Stimulated activated CD4-positive, alpha-beta T cell treated with anti-CD3 and anti-CD28 coated beads, Interleukin-2, amount 100 ng/mL, for 4 hours (primary cell): ENCODE measurements at places on chromosomes 13 and 19.
A peak's percentile ranks its signal among the peaks of the same experiment; 100 is the strongest.

DNA sequence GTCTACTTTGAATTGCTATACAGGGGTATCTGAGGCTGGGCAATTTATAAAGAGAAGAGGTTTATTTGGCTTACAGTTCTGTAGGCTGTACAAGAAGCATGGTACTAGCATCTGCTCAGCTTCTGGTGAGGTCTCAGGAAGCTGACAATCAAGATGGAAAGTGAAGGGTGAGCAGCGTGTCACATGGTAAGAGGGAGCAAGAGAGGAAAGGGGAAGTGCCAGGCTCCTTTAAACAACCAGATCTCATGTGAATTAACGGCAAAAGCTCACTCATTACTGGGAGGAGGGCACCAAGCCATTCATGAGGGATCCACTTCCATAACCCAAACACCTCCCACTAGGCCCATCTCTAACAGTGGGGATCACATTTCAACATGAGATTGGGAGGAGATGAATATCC, 222.4 kb downstream of the TDRD3 start:
- DNase-seq = no peak

DNA sequence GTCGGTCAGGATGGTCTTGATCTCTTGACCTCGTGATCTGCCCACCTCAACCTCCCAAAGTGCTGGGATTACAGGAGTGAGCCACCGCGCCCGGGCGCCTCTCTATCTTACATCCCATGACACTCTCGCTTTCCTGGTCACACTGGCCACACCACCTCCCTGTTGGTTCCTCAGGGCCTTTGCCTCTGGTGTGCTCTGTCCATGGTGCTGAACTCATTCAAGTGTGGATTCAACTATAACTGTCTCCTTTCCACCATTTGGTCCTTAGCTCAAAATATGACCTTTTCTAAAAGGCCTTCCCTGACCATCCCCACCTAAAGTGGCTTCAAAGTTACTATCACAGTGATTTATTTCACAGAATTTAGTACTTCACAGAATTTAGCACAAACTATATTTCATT, 3.7 kb upstream of the SMIM17 start:
- no peak for DNase-seq

- DNase-seq = no peak
Measured at GRCh38 chr13:82292334-82292733, 1589.9 kb downstream of the SLITRK1 start.

GRCh38 chr19:28634019-28634328, 579.0 kb downstream of the UQCRFS1 start:
- no peak for DNase-seq

- no peak for DNase-seq
Measured at GRCh38 chr13:90763476-90764150, 583.9 kb upstream of the MIR17HG start.

DNA sequence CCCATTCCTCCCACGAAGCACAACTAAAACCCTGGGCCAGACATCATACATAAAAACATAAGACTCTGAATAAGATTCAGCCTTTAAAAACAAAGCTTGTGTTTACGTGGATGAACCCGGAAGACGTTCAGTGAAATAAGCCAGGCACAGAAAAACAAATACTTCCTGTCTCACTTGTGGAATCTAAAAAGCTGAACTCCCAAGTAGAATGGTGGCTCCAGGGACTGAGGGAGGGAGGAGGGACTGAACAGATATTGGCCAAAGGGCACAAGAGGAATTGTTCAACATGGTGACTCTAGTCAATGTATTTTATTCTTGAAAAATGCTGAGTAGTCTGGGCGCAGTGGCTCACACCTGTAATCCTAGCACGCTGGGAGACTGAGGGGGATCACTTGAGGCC, 35.7 kb upstream of the TPM4 start:
- no peak for DNase-seq

- no peak for DNase-seq
Measured at GRCh38 chr13:38045278-38046048, 175.9 kb upstream of the TRPC4 start.

GRCh38 chr13:28013482-28013881, 25.0 kb upstream of the URAD start:
- DNase-seq = no peak

DNA sequence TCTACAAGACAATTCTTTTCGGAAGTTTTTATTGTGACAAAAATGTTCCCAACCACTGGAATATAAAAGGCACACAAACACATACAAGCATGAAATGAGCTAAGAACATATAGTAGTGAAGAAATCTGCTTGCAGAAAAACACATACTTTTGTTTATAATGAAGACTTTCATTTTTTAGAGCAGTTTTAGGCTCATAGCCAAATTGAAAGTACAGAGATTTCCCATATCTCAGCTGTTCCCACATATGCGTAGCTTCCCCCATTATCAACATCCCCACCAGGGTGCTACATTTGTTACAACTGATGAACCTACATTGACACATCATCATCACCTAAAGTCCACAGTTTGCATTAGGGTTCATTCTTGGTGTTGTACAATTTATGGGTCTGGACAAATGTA, 249.4 kb downstream of the KCTD12 start:
- no peak for DNase-seq

DNA sequence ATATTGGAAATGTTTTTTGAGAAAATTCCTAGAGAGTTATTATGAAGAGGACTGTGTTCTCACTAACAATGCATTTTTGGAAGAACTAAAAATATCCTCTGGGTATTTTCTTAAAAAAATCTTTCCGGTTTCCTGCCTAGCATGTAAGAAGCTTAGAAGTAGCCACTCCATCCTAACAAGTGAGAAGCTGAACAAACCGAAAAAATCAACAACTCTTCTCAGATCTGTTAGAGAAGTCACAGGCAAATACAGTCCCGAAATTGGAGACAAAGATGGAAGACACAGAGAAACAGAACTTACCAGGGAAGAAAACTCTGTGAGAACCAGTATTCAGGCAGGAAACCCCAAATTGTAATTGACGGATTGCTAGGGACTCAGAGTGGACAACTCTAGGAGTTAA, 173.0 kb downstream of the KLF12 start:
- DNase-seq = no peak

- no peak for DNase-seq
Measured at GRCh38 chr19:46218160-46218559, 11.4 kb upstream of the IGFL1 start.

- no peak for DNase-seq
Measured at GRCh38 chr19:38850976-38851621, 1.3 kb upstream of the HNRNPL start.

DNA sequence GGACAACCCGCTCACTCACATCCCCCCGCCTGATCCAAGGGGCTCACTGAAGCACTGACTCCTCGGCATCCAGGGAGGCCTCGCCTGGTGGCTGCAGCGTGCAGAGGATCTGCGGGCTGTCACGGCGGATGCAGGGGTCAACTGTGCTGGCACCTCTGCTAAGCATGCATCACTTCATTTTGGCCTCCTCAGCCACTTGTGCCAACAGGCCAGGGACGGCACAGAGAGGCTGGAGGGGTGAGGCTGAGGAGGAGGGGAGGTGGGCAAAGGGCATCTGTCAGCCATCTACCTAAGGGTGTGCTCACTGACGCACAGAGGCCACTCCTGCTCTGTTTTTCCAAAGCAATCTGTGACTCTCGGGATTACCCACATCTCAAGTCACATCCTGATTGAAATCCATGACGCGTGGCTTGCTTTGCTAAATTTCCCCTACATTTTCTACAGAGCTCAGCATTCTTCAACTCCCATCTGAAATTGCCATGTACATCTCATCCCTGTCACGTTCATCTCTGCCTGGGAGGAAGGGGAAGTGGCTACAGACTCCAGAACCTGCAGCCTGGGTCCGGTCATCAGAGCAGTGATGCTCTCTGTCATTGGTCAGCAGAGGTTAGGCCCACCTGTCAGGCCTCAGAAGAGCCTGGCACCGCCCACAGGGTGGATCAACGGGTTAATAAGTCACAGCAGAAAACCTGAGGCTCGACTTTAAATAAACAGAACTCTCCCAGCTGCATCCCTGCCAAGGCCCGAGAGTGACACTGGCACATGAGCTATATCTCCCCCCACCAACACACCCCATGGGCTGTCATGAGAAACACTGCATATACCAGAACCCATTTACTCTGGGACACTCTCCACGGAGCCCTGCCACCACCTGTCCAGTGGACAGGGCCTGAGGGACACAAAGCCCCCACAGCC, 17.6 kb downstream of the ELL start:
- no peak for DNase-seq

GRCh38 chr13:34657716-34658115, 284.4 kb upstream of the NBEA start:
- DNase-seq = no peak

GRCh38 chr19:2538096-2538757, 62.3 kb downstream of the GADD45B start:
- no peak for DNase-seq

DNA sequence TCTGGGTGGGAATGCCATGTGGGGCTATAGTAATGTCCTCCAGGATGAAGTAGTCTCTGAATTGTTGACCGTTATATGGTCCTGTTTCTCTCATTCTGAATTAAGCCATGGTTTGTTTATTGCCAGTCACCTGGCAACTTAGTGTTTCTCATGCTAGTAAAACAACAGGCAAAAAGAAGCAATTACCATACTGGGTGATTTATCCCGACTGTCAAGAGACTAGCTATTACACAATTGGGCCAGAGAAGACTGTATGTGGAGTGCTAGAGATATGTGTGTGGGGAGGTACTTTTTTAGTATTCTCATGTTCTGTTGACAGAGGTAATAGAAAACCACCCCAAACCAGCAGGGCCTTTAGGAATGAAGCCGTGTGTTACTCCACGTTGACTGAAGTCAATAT, 258.2 kb downstream of the TDRD3 start:
- DNase-seq = no peak

DNA sequence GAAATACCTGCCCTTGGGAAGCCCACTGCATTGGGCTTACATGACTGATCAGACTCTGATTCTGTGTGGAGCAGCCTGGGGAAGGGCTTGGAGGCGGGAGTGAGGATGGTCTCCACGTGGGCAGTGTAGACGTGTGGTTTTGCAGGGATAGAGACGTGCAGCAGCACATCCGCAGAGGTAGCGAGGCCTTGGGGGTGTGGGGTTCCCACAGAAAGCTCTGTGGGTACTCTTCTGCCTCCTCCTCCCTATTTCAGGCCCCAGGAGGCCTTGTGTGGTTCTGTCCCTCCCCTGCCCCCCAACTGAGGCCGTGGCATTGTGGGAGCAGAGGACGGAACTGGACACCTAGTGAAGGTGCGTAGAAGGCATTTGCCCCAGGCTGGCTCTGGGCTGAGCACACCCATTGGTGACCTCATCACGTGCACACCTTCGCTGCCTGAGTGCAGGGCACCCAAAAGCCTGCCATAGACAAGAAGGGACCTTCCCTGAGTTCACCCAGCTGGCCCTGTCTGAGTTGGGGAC, 28.9 kb downstream of the PPP1R37 start:
- no peak for DNase-seq

DNA sequence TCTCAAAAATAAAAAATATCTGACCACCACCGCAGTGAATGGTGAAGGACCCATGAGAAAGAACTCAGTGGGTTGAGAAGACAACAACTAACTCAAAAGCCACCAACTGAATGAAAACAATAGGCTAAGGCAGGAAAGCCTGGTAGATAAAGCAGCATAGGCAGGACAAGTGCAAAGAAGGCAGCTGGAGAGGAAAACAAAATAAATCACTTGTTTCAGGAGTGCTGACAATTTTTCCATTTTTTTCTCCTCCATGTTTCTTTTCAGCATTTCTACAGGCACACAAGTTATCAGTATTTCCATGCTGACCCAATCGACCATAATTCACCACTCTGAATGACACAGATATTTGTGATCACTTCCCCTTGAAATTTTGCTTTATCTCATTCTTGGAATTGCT, 597.8 kb downstream of the LIG4 start:
- no peak for DNase-seq

- DNase-seq = no peak
Measured at GRCh38 chr13:45786293-45786920, 65.1 kb downstream of the SIAH3 start.

DNA sequence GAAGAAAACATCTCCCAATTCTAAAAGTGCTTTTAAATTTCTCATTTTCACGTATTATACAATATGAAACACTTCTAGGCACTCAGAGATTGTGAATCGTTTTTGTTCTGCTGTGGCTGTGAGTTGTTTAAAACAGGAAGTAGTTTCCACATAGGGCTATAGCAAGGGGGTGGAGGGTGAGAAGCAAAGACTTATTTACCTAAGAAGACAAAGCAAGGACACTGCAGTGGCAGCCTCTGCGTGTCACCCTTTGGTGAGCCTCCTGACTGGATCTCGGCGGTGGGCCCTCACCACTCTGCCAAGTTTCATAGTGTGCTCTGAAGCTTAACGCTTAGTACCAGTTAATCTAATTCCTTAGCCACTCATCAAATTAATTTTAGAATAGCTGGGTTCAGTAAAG, 56.8 kb downstream of the TNFSF13B start:
- no peak for DNase-seq

- no peak for DNase-seq
Measured at GRCh38 chr13:38803531-38803930, 116.7 kb downstream of the FREM2 start.

DNA sequence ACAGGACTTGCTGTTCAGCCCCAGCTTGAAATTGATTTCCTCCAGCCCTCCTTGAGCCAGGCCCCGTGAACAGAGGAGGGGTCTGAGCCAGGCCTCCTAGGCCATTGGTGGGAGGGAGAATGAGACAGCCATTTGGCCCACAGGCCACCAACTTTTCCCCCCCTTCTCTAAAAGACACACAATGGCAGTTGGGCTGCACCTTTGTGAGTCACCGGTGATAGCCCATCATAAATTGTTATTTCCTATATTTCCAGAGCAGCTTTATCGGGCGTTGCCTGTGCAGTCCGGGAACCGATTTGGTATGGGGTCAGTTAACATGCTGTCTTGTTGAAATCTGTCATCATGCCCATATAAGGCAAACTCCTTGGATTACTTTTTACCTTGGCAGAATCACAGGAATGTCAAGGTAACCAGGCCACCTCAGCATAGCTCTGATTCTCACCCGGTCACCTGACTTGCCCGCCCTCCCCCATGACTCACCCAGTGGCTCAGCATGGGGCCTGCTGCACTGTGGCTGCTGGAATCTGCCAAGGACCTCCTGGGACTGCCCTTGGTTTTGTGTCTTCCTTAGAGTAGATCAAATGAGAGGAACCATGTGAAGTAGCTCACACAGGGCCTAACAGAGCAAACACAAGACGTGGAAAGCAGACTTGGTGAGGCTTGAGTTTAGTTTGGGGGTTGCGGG, 36.1 kb downstream of the ACTN4 start:
- peak; percentile 20 for DNase-seq

- DNase-seq = peak; percentile 24
Measured at GRCh38 chr19:3135961-3136683, at the start of gene GNA15. TSS of gene GNA15 (plus strand) at chr19:3136033. CDS start at chr19:3136451, 418 bp downstream.

GRCh38 chr19:9627856-9628255, 6.8 kb upstream of the ZNF561 start:
- no peak for DNase-seq

- DNase-seq = peak; percentile 22
Measured at GRCh38 chr19:53102756-53103233, 427 bp downstream of the ZNF160 start.

DNA sequence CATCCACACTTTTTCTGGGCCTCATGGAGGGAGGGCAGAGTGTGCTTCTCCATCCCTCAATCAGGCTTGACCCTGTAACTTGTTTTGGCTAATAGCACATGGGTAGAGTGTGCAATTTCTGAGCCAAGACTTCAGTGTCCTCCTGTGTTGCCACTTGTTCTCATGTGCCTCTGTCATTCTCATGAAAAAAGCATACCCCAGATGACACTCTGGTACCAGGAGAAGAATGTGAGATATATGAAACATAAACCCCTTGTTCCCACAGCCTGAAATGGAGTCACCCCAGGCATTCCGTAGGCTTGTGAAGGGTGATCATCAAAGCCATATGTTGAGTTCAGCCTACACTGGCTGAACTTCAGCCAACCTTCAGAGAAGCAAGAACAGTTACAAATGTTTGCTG, 239.2 kb upstream of the MIR17HG start:
- DNase-seq = no peak
